ENCODE measurements at places on chromosomes 5 and 9.
A peak's percentile ranks its signal among the peaks of the same experiment; 100 is the strongest.

GRCh38 chr9:1048811-1049210, 1.3 kb upstream of the DMRT2 start:
- no peak for DNase-seq

- no peak for DNase-seq
These were observed 14.0 kb downstream of the ITGA2 start for GRCh38 chr5:53003144-53003543.

- DNase-seq = no peak
These were observed 32.7 kb downstream of the PSD2 start for GRCh38 chr5:139828207-139828895.

- DNase-seq = no peak
These were observed 35.9 kb downstream of the CEP120 start for GRCh38 chr5:123387313-123387712.

DNA sequence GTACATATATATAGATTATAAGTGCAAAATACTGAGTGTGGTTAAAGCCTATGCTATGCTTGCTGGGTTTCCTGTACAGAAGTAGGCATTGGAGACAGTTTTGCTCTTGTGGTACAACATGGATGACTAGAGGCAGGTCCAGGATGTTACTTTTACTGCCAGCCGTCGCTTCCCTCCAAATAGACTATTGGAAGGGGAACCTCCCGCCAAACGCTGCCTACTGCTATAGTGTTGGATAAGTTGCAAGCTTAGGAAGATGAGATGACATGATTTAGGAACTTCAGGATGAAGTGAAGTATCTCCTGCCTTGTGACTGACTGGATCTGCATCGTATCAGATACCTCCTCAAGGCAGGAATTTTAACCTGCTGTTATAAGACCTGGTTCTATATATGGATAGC, 30.9 kb downstream of the JAK2 start:
- no peak for DNase-seq

DNA sequence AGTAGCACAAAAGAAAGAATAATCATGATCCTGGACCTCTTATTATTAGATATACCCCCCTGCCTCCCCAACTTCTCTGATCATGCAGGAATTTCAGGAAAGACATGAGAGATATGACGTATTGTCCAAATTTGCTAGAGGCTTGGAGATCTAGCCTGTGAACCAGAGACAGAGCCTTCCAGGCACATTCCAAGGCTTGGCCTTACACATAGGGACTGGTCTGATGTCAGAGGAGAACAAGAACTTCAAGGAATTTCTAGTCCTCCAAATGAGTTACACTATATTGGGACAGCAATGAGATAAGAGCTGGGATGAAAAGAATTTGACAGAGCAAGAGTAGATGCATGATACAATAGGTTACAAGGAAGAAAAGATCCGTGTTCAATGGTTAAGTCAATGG, 67.0 kb downstream of the MCTP1 start:
- DNase-seq = no peak

DNA sequence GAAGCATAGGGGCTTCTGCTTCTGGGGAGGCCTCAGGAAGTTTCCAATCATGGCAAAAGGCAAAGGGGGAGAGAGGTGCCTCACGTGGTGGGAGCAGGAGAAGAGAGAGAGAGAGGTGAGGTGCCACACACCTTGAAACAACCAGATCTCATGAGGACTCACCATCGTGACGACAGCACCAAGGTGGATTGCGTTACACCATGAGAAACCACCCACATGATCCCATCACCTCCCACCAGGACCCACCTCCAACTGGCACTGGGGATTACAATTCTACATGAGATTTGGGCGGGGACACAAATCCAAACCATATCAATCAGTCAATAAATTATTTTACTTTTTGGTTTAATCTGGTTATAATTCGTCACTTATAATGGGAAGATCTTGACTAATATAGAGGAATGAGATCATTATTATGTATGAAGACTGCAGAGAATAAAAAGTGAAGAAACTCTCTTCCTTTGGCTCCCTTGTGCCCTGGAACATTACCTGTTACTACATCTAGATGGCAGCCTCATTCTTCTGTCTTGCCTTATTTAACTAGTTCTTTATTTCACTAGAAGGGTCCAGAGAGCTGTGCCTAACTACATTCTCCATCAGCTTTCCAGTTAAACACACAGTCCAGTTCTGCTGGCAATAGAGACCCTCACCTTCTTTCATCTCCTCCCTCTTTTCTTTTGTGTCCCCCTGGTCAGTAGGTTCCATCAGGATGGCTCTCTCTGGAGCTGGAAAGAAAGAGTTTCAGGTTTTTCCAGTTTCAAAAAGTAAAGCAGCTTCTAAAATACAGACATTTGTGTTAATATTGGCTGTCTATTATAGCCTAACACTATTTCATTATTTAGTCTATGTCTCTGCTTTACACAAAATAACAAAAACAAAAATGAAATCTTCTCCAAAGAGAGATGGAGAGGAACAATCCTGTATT, 21.7 kb upstream of the SPINK7 start:
- peak; percentile 48 for DNase-seq

GRCh38 chr5:173981185-173981761, 7.7 kb upstream of the C5orf47 start:
- DNase-seq = no peak

DNA sequence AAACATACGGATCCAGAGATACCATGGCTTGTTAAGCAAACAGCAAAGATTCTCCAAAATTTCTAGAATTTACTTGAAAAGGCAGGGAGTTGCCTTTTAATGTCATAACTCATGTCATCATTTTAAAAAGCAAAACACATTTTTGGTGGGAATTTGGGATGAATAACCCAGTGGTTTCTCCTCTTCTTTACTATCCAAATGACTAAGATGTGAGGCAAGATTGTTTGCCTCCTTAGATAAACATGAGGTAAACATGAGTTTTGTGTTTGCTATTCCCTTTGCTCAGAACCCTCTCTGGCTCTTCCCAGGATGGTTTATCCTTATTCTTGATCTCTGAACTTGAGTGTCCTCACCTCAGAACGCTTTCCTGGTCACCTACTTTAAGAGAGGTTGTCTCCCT, 267.0 kb downstream of the EBF1 start:
- peak; percentile 45 for DNase-seq

DNA sequence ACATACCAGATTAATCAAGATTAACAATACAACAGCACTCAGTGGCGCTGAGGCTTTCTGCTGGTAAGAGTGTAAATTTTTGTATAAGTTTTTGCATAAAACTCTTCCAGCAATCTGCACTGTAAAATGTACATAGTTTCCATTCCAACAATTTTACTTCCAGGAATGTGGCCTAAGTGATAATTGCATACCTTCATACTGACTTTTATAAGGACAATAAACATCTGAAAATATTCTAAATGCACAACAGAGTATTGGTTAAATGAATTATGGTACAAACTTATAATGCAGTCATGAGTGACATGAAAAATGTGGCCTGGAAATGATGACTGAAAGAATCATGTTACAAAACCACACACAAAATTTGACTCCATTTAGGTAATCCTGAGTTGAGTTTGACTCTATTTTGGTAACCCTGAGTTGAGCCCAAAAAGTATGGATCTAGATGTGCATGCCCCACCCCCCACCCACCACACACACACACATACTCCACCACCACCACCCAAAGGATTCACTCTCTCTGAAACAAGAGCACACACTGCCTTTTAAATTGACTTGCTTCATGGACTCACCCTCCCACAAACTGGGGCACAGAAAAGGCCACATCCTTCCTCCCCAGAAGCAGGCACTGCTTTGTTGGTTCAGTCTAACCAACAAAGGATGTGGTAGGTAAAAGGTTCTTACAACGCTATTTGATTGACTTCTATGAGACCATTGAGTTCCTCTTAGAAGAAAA, 137.6 kb downstream of the SUSD1 start:
- DNase-seq = peak; percentile 82

- no peak for DNase-seq
These were observed 637.6 kb upstream of the ZNF608 start for GRCh38 chr5:125384071-125384470.

GRCh38 chr9:131174681-131175239, 49.4 kb downstream of the NUP214 start:
- DNase-seq = no peak

DNA sequence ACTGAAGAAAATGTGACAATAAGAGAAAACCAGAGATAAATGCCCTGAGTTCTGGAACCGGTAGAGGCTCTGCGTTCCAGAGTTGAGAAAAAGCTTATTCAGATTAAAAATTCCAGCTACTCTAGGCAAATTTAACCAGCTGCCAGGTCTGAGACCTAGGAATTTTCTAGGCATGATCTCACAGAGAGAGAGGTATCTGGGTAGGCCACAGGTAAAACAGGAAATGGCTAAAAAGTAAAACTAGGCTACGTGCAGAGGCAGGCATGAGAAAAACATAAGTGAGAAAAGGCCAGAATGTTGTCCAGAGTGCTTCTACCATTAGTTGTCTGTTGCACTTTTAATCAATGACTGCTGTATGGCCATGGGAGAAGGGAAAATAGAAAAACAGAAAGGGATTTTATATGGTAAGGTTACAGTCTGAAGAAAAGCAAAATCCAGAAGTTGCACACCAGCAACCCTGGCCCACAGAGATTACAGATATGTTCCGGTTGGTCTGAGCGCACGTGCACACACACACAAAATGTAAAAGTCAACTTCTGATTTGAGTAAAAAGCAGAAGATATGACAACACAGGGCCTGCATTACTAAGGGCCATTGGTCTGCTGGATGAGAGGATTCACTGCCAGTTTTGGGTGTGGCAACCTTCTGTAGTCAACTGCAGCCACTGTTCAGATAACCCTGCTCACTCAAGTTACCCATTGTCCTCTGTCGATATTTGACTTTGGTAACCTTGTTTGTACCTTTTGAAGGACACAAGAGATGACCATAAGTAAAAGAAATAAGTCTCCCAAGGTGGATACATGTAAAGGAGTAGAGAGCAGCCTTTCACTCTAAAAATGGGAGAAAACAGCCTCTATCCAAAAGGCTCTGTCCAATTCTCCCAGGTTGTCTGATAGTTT, 266.0 kb downstream of the DTWD2 start:
- DNase-seq = no peak

GRCh38 chr9:132671620-132672412, 1.6 kb downstream of the GTF3C4 start:
- no peak for DNase-seq
